Thoracic aorta (tissue), 2 donors: ENCODE measurements at places on chromosomes 5 and 9. TPM values are rescaled to one million over a fixed set of nuclear protein-coding genes. Genes with fewer than 3 reads are reported as not detected.

GRCh38 chr5:133108481-133108921, 56.7 kb downstream of the HSPA4 start:
- H3K27ac ChIP-seq = no peak overlapping the region
- H3K4me1 ChIP-seq = peaks cover 13% of the 10 kb centered on the region
- H3K27me3 ChIP-seq = no peaks in the 10 kb centered on the region

- H3K36me3 ChIP-seq = no peaks in the 10 kb centered on the region
- H3K27ac ChIP-seq = peak overlapping the region; percentile 94
- DNase-seq = no peak
- no peaks in the 10 kb centered on the region for H3K27me3 ChIP-seq
Measured at GRCh38 chr5:134464988-134465815, 53.5 kb upstream of the CDKN2AIPNL start.

- no peak for DNase-seq
- no peaks in the 10 kb centered on the region for H3K36me3 ChIP-seq
- H3K4me1 ChIP-seq = no peaks in the 10 kb centered on the region
- H3K4me3 ChIP-seq = no peak overlapping the region
Measured at GRCh38 chr5:103780794-103781193, 218.2 kb upstream of the NUDT12 start.

DNA sequence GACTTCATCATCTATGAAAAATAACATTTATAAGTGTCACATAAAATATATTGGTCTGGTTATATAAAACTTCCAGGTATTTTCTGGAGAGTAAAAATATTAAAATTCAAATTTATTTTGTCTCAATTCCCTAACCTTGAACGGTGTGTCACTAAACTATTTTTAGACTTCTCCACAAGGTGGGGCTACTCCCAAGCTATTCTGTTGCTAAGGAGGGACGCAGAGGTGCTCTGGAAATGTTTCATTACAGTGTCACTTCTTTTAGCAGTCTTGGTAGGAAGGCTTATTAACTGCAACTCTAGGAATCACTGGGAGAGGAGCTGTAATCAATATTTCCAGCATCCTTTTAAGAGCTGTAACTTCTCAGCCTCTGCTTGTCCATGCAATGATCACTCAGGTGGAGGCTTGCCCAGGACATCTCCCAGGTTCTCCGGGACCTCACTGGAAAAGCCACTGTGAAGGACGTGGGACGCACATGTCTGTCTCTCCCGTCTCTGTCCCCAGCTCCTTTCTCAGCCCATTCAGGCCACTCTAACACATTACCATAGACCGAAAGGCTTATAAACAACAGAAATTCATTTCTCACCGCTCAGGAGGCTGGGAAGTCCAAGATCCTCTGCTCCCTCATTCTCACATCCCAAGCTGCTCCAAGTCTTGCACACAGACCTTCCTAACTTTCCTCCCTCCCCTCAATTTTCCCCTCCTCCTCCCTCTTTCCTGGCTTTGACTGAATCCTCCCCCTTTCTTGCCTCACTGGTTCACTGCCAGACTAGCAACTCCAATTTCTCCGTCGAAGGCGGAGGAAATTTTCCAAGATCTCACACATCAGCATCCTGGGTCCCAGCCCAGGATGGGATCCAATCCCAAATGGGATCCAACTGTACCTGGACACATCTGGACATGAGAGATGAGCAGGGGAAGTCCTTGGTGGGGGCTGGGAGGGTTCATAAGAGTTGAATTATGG, 32.7 kb upstream of the DNAH5 start:
- peaks cover 9% of the 10 kb centered on the region for H3K4me1 ChIP-seq
- no peaks in the 10 kb centered on the region for H3K27me3 ChIP-seq
- no peak overlapping the region for H3K27ac ChIP-seq
- DNase-seq = no peak

DNA sequence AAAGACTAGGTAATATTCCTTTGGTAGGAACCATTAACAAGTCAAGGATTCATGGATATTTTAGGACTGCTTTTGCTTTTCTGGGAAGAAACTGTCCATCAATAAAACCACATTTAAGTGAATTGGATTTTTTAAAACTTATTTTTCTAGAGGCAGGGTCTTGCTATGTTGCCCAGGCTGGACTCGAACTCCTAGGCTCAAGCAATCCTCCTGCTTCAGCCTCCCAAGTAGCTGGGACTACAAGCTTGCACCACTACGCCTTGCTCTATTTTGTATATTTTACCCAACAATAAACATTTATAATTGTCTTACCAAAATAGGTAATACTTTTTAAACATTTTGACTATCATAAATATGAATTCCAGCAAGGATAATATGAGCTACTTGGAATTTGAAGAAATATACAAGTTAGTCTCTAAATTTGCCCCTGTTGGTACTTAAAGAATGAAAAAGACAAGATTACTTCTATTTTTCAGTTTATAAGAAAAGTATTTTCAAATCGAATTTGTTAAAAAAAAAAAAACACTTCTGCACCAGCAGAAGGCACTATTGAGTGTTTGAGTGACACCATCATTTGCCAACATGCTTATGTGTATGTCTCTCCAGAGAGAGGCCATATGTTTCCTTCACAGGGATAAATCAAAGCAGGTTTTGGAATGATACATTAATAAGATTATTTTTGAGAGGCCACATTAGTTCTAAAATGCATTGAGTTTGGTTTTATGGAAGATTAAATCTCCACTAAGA, 60.0 kb upstream of the CARTPT start:
- no peak overlapping the region for H3K4me3 ChIP-seq
- peaks cover 5% of the 10 kb centered on the region for H3K4me1 ChIP-seq
- peaks cover 21% of the 10 kb centered on the region for H3K36me3 ChIP-seq

DNA sequence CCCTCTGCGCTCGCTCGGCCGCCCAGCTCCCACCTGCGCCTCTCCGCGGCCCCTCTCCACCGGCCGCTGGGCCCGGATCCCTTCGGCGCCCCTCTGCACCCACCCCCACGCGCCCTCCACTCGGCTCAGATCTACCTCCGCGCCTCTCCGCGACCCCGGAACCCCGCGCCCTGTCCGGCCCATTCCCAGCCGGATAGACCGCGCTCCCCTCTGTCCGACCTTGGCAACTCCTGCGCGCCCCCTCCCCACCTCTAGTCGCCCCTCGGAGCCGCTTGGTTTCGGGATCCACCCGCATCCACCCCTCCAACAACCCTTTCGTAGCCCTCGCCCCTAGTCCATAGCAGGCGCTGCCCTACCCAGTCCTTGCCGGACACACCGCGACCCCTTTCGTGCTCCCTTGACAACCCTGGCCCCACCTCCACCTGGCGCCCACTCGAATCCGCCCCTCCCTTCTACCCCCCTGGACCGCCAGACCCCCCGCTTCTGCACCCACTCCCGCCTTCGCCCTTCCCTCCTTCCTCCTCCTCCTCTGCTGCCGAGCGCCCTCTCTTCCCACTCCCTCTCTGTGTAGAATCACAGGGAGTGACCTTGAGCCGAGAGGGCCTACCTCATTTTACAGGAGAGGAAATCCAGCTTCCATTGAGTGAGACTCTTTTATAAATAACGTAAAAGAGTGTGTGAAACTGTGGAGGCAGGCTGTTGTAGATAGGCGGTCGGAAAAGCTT, 525 bp upstream of the AK3 start:
- DNase-seq = no peak
- H3K4me3 ChIP-seq = peak overlapping the region; percentile 97
- H3K4me1 ChIP-seq = peaks cover 14% of the 10 kb centered on the region
- H3K27me3 ChIP-seq = no peaks in the 10 kb centered on the region
- H3K36me3 ChIP-seq = no peaks in the 10 kb centered on the region

DNA sequence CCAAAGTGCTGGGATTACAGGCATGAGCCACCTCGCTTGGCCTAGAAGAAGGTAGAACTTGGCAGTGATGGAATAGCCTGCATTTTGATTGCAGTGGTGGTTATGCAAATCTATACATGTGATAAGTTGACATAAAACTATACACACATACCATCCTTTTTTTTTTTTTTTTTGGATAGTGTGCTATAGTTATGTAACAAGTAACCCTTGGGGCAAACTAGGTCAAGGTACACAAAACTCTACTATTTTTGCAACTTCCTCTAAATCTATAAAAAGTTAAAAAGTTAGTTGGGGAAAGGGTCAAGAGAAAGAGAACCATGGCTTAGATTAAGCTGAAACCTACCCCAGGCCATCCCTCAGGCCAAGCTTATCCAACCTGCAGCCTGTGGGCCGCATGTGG, 11.1 kb downstream of the TRIM14 start:
- H3K4me1 ChIP-seq = no peaks in the 10 kb centered on the region
- no peak overlapping the region for H3K27ac ChIP-seq
- H3K27me3 ChIP-seq = no peaks in the 10 kb centered on the region
- no peaks in the 10 kb centered on the region for H3K36me3 ChIP-seq
- no peak for DNase-seq
- no peak overlapping the region for H3K4me3 ChIP-seq

DNA sequence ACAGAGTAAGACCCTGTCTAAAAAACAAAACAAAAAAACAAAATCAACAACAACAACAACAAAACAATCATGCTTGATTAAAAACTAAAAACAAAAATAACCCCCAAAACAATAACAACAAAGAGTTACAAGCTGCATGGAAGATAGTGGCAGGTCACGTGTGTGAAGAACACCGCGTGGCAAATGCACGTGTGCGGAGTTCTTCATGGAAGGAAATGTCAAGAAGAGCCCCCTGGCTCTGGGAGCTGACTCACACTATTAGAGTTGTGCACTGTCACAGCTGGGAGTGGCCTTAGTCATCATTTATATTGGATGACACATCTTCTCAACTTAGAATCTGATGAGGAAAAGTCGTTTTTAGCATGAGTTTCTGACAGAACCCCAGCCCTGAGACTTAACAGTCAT, 110.5 kb downstream of the JMY start:
- no peaks in the 10 kb centered on the region for H3K27me3 ChIP-seq
- no peak for DNase-seq
- no peak overlapping the region for H3K27ac ChIP-seq
- no peaks in the 10 kb centered on the region for H3K4me1 ChIP-seq

- no peak overlapping the region for H3K27ac ChIP-seq
- DNase-seq = no peak
- no peaks in the 10 kb centered on the region for H3K4me1 ChIP-seq
- no peak overlapping the region for H3K4me3 ChIP-seq
- H3K27me3 ChIP-seq = no peaks in the 10 kb centered on the region
Measured at GRCh38 chr9:21782205-21782604, 20.2 kb upstream of the MTAP start.

GRCh38 chr5:127723571-127723970, 20.4 kb downstream of the CCDC192 start:
- H3K27ac ChIP-seq = no peak overlapping the region
- DNase-seq = no peak
- no peaks in the 10 kb centered on the region for H3K36me3 ChIP-seq

- H3K27ac ChIP-seq = no peak overlapping the region
- no peaks in the 10 kb centered on the region for H3K4me1 ChIP-seq
- DNase-seq = no peak
- H3K36me3 ChIP-seq = peaks cover 55% of the 10 kb centered on the region
Measured at GRCh38 chr9:137179761-137180160, 7.9 kb upstream of the TMEM210 start.

The IL17B gene
- 7.1 TPM for total RNA-seq

The LHX6 gene
- total RNA-seq = 5.0 TPM

The ABO gene
- total RNA-seq = 0.14 TPM

The ANKRD18B gene
- not detected for total RNA-seq

The EQTN gene
- total RNA-seq = not detected

The CCDC171 gene
- 6.4 TPM for total RNA-seq
